ENCODE measurements at places on chromosomes 1 and 21.

- DNase-seq, result no peak
Observed at GRCh38 chr1:196515904-196516303, 92.3 kb downstream of the KCNT2 start.

- no peak for DNase-seq
Observed at GRCh38 chr1:201515895-201516294, 9.0 kb upstream of the CSRP1 start.

DNA sequence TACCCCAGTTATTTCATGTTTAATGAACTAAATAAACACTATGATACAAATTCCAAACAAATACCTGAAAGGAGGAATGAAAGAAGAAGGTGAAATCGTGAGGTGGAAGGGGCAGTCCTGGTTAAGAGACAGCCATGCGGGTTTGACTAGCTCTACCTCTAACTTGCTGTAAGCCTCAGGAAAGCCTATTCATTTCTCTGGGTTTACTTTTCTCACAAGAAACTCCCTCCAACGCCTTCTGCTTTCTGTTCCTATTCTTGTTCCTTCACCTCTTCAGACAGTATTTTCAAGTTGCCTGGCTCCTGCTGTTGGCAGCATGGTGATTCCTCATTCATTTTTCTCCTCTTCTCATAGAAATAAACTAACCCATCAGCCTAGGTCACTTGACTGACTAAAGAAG, 92.4 kb downstream of the NTPCR start:
- DNase-seq, result no peak

- DNase-seq, result no peak
Observed at GRCh38 chr1:27960762-27961645, 1.2 kb downstream of the XKR8 start.

DNA sequence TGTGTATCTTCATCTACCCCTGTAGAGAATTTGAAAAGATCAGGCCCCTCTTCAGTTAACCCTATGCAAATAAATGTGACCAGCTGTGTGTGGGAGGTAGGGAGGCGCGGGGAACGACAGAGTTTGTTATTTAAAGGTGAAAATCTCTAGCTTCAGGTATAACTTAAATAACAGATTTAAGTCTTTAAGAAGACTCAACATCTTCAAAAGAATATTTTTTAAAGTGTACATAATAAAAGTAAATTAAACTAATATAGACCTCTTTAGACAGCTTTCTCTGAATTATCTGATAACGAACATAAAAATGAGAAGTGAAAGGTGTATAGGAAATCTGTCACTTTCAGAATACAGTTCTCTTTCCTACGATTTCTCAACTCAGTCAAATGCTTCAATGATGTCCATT, 16.0 kb downstream of the ANGPTL3 start:
- DNase-seq, result no peak

DNA sequence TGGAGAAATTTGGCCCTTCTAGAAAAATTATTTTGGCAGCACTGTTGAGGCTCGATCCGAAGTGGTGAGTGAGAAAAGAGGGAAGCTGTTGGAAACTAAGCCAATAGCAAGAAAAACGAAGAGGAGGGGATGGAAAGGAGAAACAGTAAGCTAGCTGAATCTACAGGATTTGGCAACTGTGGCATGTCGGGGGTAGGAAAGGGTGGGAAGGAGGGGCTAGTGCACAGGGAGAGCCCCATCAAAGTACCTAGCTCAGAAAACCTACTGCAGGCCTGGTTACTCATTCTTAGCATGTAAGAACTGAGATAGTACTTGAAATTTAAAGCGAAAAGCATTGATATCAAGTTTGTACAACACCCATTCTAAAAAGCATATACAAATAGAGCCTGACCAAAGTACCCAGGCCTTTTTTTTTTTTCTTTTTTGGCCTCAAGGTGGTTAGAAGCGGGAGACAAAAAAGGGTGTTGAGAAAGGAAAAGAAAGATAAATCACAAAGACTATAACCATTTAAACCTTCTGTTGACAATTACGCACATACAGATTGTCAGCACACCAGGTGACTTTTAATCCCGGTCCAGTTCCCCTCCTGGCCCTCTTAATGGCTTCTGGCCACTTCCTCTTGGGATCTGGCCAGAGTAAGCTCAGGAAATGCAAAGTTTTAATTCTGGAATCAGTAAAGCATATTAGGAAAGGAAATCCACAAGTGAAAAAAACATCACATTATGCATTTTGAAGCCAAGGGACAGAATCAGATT, 50.4 kb downstream of the SLC16A1 start:
- no peak for DNase-seq

DNA sequence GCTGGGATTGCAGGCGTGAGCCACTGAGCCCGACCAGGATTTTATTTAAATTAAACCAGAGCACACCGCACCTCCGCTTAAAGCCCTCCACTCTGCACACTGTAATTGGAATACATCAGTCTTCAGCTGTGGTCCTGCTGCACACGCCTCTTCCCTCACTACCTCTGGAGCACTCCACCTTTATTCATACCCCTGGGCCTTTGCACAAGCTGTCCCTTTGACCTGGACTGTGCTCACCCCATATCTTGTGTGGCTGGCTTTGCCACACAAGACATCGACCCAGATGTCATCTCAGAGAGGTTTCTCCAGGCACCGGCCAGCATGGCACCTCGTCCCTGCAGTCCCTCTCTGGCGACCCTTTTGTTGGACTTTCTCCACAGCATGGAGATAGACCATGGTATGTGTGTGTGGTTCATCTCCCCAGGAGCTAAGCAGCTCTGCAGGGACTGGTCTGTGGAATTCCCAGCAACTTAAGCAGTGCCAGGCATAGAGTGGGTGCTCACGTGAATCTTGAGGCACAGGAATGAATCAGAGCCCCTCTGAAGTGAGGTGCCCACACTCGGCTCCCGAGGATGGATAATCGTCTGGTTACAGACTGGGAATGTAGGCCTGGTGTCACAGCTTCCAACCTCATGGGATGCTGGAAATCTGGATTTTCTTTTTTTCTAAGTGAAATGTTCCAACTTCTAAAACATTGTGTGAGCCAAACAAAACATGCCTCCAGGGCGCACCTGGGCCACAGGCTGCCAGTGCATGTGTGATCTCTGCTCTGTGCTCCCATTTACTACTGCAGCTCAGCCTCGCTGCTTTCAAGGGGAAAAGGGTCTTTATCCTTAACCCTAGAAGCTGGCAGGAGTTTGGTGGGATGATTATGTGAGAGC, 61.9 kb downstream of the EVA1C start:
- no peak for DNase-seq

DNA sequence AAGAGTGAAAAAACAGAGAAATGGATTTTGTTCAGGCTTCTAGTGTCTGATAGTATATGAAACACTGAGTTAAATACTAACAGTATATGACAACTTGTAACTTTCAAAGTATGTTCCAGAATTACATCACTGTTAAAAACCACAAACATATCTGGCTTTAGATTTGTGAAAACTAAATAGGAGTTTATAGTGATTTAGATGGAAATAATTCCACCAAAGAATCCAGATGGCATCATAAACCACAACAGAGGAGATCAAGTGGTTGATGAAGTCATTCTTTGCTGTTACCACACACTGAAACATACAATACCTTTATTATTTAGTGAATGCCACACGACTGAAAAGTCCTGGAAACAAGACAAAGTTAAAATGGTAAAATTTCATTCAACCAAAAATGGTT, 37.2 kb downstream of the ALG14 start:
- no peak for DNase-seq

DNA sequence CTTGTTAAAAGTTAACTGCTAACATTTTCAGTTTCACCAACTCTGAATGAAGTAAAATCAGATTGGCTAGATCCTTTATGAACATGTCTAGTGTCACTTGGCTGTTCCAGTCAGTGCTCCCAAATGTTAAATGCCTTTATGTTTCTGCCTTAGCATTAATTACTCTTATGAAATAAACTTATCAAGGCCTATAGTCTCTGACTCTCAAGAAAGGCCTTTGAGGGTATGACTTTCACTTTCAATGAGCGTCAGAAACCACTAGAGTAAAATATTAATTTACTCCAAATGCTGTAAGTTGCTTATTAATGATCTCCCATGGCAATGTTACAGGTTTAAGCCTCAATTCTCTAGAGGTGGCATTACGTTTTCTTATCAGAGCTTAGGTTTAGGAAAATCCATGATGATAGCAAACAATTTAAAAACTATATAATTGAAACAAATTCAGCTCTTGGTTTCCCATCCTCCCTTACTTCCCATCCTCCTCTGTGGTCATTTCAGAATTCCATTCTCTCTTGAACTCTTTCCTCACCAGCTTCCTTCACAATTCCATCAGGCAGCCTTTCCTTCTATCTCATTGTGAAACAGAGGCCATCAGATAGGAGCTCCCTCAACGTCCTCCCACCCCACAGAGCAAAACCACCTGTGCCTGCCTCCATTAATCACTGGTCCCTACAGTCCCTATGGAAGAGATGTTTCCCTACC, 108.6 kb upstream of the COP1 start:
- DNase-seq, result no peak

GRCh38 chr1:111561328-111561727, 57.9 kb upstream of the ADORA3 start:
- DNase-seq, result no peak

DNA sequence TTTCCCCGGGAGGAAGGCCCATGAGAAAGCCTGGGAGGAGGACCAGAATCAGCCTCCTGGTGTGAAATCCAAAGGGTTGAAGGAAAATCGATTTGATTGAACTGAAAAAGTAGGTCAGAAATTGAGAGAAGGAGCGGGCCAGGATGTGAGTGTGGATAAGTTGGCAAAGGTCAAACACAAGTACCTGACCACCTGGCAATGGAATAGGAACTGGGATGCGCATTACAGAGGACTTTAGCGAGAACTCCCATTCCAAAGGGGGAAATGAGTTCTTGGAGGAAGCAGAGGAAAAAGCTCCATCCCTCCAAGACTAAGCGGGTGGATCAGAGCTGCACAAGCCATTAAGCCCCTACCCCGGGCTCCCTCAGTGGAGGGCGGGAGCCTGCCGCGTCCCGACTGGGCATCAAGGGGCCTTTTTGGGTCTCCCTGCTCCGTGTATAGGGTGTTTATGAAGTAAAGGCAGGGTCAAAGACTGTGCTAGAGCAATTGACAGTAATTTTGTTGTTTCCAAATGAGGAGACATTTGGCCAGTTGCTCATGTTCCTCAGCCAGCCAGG, 56.4 kb downstream of the TGFB2 start:
- DNase-seq, result no peak

DNA sequence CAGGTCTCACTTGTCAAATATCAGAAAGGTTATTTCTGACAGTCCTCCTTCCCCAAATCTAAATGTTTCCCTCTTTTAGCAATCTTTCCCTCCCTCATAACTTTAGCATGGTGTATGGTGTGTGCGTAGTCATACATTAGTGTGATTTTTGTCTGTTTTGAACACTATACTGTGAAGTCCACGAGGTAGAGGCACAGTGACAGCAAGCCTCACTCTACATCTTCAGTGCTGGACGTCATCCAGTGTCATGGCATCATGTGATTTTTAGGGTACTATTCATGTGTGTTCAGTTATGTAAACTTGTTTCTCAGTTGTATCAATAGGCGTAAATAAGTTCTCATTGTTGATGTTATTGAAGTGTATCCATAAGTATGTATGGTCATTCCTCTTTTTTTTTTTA, 39.1 kb downstream of the DYRK1A start:
- DNase-seq, result no peak

Data from CD8-positive, alpha-beta memory T cell (primary cell).